ENCODE measurements at places on chromosomes 1 and 21.
A peak's percentile ranks its signal among the peaks of the same experiment; 100 is the strongest.

DNA sequence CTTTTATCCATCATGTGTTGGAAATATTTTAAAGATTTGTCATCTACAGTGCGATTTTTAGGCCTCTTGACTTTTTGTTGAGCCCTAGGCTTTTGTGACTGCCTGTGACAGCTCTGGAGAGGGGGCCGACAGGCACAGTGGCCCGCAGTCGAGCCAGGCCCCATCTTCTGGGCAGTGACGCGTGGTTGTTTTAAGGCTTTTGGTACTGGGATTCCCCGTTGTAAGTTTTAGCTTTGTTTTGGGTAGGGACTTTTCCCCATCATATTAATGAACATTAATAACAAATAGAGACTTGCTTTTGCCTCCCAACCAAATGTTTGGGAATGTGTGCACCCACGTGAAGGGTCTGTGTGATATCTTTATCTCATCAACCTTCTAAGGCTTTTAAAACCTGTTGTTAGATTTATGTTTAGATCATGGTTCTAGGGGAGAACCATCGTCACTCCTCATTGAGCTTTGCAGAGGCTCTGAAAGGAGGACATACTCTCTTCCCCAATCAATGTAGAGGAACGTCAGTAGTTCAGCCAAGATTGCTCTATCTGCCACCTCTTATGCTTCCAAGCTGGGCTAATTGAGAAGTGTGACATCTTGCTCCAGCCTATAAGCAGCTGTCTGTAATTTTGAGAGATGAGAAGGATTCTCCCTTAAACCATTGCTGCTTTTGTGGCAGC is 34.6 kb downstream of the MAPKAPK2 start:
- no peak for DNase-seq

DNA sequence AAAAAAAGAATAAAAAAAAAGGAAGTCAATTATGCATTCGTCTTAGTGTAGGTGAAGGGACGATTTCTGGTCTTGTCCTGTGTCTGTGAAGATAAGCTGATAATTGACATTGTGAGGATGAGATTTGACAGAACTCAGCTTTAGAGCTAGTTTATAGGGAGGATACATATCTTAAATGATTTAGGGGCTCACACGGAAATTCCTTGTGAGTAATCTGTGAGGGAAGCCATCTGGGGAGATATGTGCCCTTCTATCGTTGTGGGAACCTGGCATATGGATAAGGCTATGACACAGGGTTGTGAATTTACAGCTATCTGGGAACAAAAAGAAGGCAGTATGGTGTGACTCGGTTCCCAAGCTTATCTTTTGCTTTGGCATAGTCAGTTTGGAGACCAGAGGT is 71.1 kb downstream of the RABGAP1L start:
- DNase-seq, result no peak

DNA sequence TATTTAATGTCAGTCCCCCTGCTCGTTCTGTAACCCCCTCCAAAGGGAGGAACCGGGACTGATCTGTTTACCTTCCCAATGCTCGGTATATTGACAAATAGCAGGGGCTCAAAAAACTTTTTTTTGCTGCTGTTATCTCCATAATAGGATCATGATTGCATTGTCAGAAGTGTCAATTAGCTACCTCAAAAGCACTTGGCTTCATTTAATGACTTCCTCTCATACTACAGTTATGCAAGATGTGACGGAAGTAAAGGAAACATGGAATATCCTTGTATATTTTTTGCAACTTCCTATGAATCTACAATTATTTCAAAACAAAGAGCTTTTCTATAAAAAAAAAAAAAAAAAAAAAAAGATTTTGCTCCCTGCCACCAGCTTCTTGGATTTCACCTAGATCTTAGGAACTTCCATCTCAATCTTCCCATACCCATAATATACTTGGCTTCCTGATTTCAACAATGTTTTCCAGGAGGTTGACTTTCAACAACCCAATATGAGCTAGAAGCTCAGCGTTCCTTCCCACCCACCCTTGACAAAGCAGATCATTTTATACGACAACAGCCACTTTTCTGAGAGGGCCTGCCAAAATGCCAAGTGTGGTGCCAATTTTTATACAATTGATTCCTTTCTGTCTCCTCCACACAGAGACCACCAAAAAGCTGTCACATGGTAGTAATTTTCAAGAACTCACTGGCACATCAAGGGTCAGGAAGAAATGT is 71.7 kb downstream of the SETD4 start:
- no peak for DNase-seq

- DNase-seq, result no peak
These were observed 64.8 kb downstream of the TSEN15 start for GRCh38 chr1:184116287-184116686.

DNA sequence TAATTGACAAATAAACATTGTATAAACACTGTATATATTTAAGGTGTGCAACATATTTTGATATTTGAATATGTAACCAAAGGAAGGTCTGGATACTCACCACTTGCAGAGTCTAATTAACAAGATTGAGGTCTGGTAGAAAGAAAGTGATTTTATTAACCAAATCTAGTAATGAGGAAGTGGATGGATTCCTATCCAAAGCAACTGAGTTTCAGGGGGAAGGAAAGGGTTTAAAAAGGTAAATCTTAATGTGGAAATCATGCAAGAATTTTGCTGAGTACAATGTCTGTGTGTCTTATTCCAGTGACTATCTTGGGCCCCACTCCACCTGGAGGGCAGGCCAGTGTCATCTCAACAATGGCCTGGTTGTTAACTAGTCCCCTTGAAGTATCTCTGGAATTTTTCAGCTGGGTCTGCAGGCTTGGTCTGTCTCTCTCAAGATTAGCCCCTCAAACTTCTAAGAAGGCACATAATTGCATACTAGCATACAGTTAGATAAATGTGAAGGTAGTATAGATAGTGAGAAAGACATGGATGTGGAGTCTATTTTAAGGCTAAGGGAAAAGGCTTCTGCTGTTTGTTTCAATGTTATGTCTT is 262.7 kb upstream of the RGS18 start:
- DNase-seq, result no peak

GRCh38 chr21:42703136-42703908 is 49.9 kb downstream of the PDE9A start:
- DNase-seq, result no peak

- DNase-seq, result peak; percentile 51
These were observed at the start of gene PIK3CD for GRCh38 chr1:9651565-9652378. TSS of gene PIK3CD (plus strand) at chr1:9651731. CDS start at chr1:9710456, 58,725 bp downstream.

DNA sequence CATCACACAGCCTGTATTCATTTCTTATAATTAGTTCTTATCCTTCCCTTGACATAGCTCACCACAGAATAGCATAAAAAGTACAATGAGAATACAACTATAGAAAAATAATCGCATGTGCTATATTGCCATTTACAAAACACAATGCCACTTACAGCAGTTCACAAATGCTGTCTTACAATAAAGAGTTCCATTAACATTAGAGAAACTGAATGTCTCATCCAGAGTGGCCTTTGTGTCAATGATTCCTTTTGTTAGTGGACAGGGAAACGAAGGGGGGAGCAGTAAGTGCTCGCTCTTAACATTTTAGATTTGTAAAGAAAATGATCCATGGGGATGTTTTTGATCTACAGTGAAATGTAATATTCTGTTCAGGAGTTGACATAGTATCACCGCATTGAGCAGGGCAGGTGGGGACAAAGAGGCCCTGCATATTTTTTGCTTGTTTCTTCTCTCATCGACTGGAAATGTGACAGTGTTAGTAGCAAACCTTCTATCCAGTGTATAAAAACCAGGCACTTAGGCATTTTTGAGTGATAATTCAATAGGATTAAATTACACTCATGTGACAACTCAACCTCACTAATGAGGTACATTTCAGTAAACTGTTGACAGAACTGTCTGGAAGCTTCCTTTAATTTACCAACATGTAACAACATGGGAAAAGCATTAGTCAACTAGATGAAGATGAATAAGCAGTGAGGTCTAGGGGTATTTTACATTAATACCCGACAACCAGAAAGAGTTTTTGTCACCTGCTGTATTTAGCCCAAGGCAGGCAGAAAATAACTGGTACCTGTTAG is 35.6 kb upstream of the RRP15 start:
- DNase-seq, result no peak

- DNase-seq, result no peak
These were observed 141.6 kb upstream of the KLHDC7A start for GRCh38 chr1:18339161-18339560.

GRCh38 chr1:44682883-44683265 is 8.4 kb downstream of the ARMH1 start:
- DNase-seq, result no peak

DNA sequence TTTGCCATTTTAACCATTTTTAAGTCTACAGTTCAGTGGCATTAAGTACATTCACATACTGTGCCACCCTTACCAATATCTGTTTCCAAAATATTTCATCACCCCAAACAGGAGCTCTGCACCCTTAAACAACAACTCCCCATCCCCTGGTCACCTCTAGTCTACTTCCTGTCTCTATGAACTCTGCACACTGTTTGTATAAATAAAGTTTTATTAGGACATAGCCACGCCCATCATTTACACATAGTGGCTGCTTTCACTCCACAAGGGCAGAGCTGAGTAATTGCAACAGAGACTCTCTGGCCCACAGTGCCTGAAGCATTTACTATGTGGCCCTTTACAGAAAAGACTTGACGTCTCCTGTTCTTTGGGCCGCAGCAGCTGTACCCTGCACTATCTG is 30.1 kb downstream of the KCNAB2 start:
- no peak for DNase-seq

- DNase-seq, result no peak
These were observed 46.4 kb upstream of the RGS21 start for GRCh38 chr1:192270398-192270797.

GRCh38 chr1:156502391-156502893 is 1.9 kb upstream of the MEF2D start:
- no peak for DNase-seq

DNA sequence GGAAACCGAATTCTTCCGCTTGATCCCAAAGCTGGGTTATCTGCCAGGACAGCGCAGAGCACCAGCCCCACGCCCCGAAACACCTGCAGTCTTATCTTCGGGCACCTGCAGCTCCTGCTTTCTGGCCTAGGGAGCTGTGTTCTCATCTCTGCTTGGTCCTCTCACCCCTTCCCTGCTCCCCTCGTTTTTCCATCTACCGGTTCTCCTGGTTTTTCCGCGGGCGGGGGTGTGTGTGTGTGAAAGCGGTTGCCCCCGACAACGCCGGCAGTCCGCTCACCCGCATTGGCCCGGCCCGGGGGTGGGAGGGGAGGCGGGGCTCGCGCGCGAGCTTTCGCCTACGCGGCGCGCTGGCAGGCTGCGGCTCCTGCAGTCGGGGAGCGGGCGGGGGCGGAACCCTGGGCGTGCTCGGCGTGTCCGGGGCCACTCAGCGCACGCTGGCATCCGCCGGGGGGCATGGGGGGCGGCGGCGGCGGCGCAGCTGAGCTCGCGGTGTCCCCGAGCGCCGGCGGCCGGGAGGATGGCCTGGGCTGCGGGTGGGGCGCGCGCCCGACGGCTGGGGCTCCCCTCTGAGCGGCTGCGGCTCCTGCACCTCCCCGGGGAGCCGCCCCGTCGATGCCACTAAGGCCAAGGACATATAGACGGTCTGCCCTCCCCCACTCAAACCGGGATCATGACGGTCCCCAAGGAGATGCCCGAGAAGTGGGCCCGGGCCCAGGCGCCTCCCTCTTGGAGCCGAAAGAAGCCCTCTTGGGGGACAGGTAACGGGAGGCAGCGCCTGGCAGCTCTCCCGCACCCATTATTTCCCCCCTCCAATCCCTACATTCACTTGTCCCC is 3.2 kb downstream of the ATP8B2 start:
- DNase-seq, result no peak

DNA sequence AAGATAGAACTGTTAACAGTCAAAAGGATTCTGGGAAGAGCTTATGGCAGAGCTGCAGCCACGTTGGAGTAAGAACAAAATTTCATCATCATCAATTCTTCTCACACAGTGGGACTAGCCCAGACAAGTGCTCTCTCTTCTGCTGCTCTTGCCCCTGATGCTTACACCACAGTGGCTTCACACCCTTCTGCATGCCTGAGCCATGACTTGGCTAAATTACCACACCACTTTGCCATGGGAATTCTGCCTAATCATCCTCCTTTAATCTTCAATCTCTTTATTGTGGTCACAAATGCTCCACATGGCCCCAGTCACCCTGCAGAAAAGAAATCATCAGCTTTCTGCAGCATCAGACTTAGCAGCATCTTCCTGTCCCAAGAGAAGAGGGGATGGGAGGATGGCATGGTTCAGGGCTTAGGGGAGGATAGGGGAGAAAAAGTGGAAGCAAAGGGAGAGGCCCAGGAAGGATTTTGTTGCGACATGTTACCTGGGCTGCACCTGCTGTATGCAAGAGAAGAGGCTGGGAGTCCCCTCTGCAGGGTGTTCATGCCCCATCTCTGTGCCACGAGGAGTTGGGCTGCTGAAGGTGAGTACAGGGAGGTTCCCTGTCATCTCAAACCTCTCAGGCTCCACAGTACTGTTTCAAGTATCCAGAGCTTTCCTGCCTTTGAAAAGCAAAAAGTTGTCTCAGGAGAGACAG is 9.0 kb upstream of the RPTN start:
- peak; percentile 37 for DNase-seq

GRCh38 chr1:155134322-155134721 is 1.3 kb upstream of the SLC50A1 start:
- no peak for DNase-seq

DNA sequence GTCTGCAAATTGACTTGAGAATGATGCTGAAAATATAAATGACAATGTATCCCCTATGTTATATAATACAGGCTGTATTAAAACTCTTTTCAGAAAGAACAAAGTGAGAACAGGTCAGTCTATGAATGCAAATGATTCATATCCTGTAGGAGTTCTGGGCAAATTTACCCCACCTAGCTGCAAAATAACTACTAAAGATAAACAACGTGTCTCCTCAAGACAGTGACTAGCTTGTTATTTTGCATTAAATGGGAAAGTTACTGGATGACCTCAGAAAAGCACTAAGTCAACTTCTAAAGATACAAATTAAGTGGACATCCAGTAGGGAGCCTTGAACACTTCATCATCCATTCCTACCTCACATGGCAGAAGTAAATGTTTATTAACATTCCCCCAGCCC is 11.1 kb downstream of the RNF19B start:
- DNase-seq, result no peak

- DNase-seq, result no peak
These were observed 32.6 kb downstream of the PTGFRN start for GRCh38 chr1:116942344-116942743.
